BJ (cell line): ENCODE measurements at places on chromosomes 1 and 21.

DNA sequence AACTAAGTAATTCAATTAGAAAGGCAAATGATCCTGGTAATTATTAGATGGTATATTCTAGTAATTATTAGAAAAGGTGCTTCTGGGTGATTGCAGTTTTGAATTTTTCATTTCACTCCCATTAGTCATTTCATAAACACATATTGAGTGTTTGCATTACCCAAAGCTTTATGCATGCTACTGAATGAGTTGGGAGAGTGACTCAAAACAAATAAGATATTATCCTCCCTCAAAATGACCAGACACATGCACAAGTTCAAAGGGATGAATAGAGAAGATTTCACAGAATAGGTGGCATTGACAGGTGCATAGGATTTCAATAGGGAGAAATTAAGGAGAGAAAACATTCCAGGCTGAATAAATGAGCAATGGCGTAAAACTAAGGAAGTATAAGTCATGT lies 84.7 kb downstream of the PHTF1 start:
- no peak for DNase-seq

GRCh38 chr1:40036574-40036973 lies 4.0 kb upstream of the CAP1 start:
- DNase-seq, result peak; percentile 38

- no peak for DNase-seq
Measured at GRCh38 chr1:54132495-54132894, 20.3 kb downstream of the CDCP2 start.

GRCh38 chr1:192929597-192929996 lies 120.8 kb downstream of the RGS2 start:
- DNase-seq, result no peak

- no peak for DNase-seq
Measured at GRCh38 chr1:18137759-18138345, 30.3 kb downstream of the IGSF21 start.

DNA sequence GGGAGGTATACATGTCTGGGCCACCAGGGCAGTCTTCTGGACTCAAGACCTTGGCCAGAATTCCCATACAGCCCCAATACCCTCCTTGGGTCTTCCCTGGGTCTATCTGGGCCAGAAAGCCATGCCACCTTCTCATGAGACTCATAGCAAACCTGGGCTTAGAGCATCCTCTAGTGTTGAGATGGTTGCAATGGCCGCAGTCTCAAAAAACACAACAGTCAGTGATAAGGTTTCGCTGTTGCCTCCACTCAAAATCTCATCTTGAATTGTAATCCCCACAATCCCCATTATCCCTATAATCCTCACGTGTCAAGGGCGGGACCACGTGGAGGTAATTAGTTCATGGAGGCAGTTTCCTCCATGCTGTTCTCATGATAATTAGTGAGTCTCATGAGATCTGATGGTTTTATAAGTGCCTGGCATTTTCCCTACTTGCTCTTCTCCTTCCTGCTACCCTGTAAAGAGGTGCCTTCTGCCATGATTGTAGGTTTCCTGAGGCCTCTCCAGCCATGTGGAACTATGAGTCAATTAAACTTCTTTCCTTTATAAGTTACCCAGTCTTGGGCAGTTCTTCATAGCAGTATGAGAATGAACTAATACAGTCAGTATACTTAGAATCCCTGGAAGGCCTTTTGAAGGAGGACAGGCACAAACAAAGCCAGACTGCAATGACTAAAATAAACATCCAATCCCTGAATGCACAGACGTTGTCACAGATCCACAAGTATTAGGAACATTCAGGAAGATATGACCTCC lies 77.0 kb downstream of the CTH start:
- DNase-seq, result no peak
